Head of caudate nucleus (tissue), 42 donors: ENCODE measurements at places on chromosomes 7 and 10.
A peak's percentile ranks its signal among the peaks of the same experiment; 100 is the strongest.

DNA sequence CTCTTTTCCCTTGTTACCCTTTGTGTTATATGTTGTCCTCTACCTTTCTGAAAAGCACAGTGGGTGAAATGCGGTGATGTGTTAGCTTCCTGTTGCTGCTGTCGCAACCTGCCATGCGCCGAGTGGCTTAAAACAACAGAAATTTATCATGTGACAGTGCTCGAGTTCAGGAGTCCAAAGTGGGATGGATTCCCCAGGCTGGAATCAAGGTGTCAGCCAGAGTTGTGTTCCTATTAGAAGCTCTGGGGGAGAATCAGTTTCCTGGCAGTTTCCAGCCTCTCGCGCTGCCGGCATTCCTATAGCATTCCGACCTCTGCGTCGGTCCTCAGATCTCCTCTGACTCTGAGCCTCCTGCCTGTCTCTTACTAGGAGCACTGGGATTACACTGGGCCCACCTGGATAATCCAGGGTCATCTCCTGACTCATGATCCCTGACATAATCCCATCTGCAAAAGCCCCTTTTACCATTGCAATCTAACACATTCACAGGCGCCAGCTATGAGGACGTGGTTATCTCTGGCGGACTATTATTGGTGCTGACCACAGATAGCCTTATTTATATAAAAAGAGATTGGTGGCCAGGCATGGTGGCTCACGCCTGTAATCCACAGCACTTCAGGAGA is 207.5 kb downstream of the CUX1 start:
- DNase-seq: no peak

DNA sequence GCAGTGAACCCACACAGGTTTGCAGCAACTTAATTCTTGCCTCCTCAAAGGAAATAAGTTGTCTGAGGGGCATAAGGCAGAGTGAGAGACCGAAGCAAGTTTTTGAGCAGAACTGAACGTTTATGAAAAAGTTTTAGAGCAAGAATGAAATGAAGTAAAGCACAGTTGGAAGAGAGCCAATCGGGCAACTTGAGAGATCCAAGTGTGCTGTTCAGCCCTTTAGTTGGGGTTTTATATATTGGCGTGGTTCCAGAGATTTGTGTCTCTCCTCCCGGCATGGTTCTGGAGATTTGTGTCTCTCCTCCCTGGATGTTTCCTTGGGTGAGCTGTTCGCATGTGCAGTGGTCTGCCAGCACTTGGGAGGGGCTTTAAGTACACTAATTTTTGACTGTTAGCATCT is 141.4 kb upstream of the DGKB start:
- DNase-seq: no peak

DNA sequence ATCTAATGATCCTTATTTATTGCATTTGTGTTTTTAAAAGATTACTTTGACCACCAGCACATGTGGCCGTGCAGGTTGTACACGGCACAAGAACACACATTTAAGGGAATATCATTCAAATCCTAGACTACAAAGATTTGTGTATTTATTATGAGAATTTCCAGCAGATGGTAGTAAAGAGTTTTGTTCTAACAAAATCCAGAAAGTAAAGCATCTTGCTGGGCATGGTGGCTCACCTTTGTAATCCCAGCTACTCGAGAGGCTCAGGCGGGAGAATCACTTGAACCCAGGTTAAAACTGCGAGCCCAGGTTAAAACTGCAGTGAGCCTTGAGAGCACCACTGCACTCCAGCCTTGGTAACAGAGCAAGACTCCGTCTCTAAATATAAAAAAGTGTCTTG is 31.5 kb downstream of the MACROH2A2 start:
- no peak for DNase-seq

DNA sequence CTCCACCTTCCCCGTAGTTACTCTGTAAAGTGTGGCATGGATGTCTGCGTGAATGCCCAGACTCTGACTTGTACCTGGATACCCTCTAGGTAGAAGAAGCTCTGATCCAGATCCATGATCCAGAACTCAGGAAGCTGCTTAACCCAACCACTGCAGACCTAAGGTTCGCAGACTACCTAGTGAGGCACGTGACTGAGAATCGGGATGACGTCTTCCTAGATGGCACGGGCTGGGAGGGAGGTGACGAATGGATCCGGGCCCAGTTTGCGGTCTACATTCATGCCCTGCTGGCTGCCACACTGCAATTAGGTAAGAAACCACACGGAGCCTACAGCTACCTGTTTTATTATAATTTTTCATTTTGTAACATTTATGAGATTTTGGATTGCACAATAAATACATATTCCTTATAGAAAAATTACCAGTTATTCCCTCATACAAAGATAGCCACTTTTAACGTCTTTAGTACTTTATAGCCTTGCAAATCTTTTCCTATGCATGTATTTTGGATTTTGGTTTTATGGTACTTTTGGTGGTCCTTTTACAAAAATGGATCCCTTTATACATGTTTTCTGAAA is 77.9 kb downstream of the AVL9 start:
- no peak for DNase-seq

GRCh38 chr7:82839555-82839954 is 323.1 kb downstream of the PCLO start:
- no peak for DNase-seq

GRCh38 chr10:62852961-62853702 is 37.0 kb upstream of the EGR2 start:
- DNase-seq: no peak

GRCh38 chr7:91957232-91957631 is 16.6 kb downstream of the AKAP9 start:
- no peak for DNase-seq

DNA sequence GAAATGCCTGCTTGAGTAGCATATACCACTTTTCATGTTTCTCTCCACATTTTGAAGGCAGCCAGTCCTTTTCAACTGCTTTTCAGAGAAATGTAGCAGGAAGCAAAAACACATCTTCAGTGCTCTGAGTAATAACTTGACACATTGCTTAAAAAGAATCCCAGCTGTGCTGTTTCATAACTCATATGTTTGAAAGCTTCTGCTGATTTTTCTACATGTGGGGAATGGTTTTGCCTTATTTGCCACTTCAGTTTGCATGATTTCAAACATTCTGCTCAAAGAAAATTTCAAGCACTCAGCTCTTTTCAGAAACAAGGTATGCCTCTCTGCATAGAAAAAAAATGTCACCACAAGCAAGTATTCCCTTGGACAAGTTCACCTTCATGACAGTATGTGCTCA is 732.8 kb downstream of the POM121L12 start:
- DNase-seq: no peak

- no peak for DNase-seq
Measured at GRCh38 chr7:149801002-149801566, 27.7 kb upstream of the ZNF467 start.

GRCh38 chr7:151456276-151456675 is 16.3 kb upstream of the CRYGN start:
- DNase-seq: no peak

- DNase-seq: no peak
Measured at GRCh38 chr10:14583252-14583651, 191.4 kb downstream of the FAM107B start.

- DNase-seq: no peak
Measured at GRCh38 chr7:34107276-34107675, 201.9 kb downstream of the BMPER start.

DNA sequence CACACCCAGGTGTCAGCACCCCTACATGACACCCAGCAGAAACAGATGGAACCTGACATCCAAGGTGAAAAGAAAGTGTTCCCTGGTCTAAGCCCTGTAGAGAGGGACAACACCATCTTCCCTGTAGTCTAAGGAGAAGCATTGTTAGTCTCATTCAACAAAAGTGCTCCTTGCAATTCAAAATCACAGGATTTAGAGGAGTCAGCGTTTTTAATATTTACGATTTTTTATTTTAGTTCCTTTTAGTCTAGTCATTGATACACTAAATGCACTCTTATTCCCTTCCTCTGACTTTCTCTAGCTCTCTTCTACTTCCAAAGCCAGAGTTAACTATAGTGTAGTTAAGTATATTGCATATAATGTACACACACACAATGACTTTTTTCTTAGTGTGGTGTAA is 163.0 kb downstream of the TPK1 start:
- DNase-seq: no peak

DNA sequence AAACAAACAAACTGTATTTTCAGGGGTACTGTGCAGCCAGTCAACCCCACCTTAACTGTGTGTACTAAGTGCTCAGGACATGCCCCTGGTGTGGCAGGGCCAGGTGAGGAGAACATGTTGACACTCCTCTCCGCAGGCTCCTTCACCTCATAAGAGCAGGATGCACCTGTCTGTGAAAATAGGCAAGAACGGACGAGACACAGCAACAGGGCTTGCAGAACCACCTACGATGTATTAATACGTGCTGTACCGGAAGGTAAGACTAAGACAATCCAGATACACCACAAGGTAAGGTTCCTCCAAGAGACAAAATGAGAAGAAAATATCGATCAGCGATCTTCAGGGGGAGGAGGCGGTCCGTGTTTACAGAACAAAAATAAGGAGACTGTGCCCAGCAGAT is 65.8 kb upstream of the CAMK2B start:
- DNase-seq: no peak

DNA sequence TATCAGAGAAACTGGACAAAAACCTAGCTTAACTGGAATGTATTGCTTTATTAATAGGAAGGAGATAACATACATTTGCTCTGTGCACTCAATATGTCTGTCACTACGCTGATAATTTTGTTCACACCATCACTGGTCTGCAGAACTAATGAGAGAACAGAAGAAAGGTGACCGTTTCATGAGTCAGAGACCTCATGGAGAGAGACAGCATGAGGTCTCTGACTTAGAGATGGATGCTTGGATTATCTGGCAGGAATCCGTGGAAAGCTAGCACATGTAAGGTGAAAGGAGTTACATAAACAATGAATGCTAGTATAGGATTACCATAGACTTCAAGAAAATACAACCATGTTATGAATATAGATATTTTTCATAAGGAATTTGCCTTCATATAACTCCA is 947.3 kb downstream of the IPMK start:
- no peak for DNase-seq

DNA sequence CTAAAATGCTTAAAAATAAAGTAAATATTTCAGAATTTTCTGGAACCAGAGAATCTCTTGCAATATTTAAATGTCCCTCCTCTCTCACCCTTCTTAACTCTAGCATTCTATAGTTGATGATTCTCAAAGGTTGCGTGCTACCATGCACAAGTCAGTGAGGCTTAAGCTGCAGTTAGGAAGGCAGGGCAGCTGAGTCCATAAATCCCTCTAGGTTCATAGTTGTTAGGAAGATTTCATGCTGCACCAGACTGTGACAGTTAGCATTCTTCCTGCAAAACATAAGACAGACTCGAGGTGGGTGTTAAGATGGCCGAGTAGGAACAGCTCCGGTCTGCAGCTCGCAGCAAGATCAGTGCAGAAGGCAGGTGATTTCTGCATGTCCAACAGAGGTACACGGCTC is 70.6 kb downstream of the MET start:
- no peak for DNase-seq

GRCh38 chr7:84549409-84549808 is 354.8 kb upstream of the SEMA3A start:
- no peak for DNase-seq

GRCh38 chr10:6300106-6300783 is 97.5 kb downstream of the PFKFB3 start:
- DNase-seq: peak; percentile 46

DNA sequence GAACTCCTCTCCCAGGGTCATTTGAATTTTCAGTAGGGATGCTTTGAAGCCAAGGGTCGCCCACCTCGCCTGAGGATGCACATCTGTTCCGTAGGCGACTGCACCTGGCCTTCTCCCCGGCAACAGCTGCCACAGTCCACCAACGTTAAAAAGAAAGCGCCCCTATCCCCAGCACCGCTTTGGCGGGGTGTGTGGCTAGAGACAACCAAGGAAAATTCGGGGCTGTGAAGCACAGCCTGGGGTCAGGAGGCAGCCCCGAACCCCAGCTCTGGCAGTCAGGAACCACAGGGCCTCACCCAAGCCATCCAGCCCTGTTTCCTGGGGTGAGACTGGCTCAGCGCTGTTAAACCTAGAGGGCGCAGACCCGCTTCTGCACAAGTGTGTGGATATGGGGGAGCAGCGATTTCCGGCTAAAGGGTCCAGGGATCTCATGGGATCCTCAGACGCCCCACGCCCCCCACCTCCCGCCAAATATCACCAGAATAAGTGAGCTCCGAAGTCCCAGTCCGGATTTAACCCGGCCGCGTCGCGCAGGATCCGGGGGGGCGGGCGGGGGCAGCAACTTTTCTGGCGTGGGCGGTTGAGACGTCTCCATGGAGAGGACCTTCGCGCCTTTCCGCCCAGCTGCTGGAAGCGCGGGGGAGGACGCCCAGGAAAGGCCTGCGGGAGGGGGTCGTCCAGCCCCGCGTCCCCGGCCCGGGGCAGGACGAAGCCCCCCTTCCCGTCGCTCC is 822 bp downstream of the ZC3HAV1L start:
- DNase-seq: peak; percentile 55

GRCh38 chr7:138000081-138000701 is 1.7 kb downstream of the CREB3L2 start:
- DNase-seq: no peak

GRCh38 chr10:22599048-22599561 is 115.3 kb downstream of the PIP4K2A start:
- no peak for DNase-seq

DNA sequence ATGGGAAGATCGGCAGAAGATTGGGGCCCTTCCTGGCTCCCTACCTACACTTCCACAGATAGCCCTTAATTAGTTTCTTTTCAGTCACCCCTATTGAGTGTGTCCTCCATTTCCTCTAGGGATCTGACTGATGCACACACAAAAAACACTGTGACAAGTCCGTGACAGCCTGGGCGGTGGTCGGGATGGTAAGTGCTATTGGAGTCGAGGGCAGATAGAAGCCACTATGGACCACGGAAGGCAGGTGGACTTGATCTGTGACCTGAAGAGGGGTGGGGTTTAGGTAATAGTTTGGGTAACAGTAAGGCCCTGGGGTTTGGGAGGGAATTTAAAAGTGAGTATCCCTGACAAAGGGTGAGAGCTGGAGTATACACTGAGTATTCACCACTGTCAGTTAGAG is 53.0 kb downstream of the PDK4 start:
- DNase-seq: no peak

- no peak for DNase-seq
Measured at GRCh38 chr10:22699976-22700375, 14.4 kb downstream of the PIP4K2A start.

GRCh38 chr7:7795203-7795602 is 76.8 kb upstream of the RPA3 start:
- no peak for DNase-seq

DNA sequence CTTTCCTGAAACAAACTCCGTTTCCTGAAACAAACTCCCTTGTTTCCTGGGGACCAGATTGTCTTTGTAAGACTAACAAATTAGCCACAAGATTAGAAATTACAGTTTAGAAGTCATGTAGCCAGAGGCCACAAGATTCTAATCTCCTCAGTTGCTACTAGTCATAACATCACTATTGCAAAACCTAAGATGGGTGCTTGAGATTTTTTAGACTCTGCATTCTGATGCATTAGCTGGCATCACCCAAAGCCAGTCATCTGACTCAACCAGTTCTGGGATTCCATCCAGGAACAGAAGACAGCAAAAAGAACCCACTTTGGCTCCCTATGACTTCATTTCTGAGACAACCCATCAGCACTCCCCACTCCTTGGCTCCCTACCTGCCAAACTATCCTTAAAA is 367.9 kb upstream of the MBL2 start:
- DNase-seq: no peak
